NCI-H1436 (cell line): ENCODE measurements at places on chromosomes 6 and 20.

DNA sequence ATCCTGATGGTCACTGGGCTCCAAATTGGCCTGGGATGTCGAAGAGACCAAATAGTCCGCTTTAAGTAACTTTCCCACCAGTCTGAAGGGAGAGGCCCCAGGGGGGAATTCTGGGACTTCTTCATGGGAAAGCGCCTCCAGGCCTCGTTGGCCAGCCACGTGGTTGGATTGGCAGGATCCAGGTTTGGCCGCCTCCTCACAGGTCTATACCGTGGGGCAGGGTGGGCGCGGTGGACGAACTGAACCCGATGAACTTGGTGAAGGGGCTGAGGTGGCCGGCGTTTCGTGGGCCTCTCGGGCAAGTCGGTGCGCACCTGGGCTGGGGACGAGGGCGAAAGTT is 297 bp downstream of the POM121L2 start:
- no peak for DNase-seq

DNA sequence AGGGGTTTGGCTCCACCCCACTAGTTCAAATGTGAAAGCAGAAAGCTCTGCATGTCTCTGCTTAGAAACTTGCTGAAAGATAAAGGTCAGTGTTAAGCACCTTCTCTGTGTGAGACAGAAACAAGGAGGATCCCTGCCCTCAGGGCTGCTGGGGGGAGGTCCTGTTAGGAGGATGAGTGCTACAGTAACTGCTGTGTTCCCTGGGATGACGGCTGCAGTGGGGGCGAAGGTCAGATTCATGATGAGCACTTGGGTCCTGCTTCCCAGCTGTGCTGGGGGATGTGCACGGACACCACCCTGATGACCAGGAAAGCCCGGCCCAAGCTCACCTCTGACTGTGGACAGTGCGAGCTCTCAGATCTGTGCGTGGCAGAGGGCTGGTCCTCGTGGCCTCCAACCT is 252.6 kb downstream of the DLL1 start:
- DNase-seq, result no peak

GRCh38 chr20:62117658-62118057 is 4.6 kb upstream of the LSM14B start:
- DNase-seq, result no peak

GRCh38 chr6:148317739-148318138 is 24.9 kb upstream of the SASH1 start:
- no peak for DNase-seq

GRCh38 chr6:77356821-77357220 is 106.5 kb downstream of the HTR1B start:
- DNase-seq, result no peak

GRCh38 chr6:46996860-46997641 is 45.1 kb downstream of the ADGRF1 start:
- DNase-seq, result no peak

DNA sequence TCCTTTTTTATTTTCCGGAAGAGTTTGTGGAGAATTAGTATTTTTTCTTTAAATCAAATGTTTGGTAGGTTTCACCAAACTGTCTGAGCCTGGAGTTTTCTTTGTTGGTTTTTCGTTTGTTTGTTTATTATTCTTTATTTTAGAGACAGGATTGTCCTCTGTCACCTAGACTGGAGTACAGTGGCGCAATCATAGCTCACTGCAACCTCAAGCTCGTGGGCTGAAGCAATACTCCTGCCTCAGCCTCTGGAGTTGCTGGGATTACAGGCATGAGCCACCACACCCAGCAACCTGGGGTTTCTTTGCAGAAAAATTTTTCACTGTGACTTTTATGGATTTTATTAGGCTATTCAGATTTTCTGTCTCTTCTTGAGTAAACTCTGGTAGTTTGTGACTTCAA is 120.2 kb upstream of the LOC128125822 start:
- DNase-seq, result no peak

GRCh38 chr20:49603209-49603627 is 35.3 kb upstream of the PTGIS start:
- DNase-seq, result no peak

DNA sequence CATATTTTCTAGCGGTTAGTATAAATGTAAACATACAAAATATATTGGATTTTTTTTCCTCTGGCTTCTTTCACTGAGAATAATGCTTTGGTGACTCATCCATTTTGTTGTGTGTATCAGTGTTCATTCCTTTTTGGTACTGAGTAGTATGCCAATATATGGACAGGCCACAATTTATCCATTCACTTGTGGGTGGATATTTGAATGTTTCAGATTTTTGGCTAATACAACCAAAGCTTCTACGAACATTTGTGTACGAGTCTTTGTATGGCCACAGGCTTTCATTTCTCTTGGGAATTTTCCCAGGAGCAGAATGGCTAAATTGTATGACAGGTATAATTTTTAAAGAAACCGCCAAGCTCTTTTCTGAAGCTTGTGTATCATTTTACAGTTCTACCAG is 677.5 kb downstream of the HDGFL1 start:
- no peak for DNase-seq
